ENCODE measurements at places on chromosomes 7 and 10.

DNA sequence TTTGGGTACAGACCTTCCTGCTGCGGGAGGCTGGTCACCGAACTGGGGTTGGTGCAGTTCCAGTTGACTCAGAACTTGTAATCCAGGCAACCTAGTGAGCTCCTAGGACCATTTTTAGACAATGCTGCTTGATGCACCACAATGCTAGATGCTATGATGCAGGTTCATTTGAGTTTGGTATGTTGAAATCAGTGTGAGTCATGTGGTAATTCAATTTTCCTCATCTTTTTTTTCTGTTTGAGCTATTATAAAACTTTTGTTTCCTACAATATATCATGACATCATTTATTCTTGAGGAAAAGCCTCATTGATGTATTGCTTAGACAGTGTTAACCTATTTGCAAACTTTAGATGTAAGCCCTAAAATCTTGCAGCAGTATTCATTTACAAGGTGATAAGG is 40.9 kb upstream of the MTPN start:
- no peak for DNase-seq

- DNase-seq: peak; percentile 28
Measured at GRCh38 chr7:7765422-7765821, 47.0 kb upstream of the RPA3 start.

- peak; percentile 56 for DNase-seq
Measured at GRCh38 chr10:122911889-122912484, 1.6 kb downstream of the FAM24A start.

GRCh38 chr10:132702601-132703418 is 83.1 kb downstream of the NKX6-2 start:
- no peak for DNase-seq

Measured in cardiac fibroblast (primary cell).